Neural cell (in vitro differentiated cells): ENCODE measurements at places on chromosomes 11 and 22. TPM values are rescaled to one million over a fixed set of nuclear protein-coding genes. Genes with fewer than 3 reads are reported as not detected.

MB gene
- polyA plus RNA-seq: 0.51 TPM in 1 of 2 replicates, not detected in the other

OR8B4 gene
- polyA plus RNA-seq: not detected in 2 replicates

SMIM35 gene
- 0.12 TPM in 1 of 2 replicates, not detected in the other for polyA plus RNA-seq

ST14 gene
- not detected in 2 replicates for polyA plus RNA-seq

TSPAN32 gene
- not detected in 2 replicates for polyA plus RNA-seq

ANGPTL5 gene
- not detected in 2 replicates for polyA plus RNA-seq

RAB36 gene
- 3.2 TPM in 2 replicates for polyA plus RNA-seq

RFPL1 gene
- not detected in 2 replicates for polyA plus RNA-seq

PGA5 gene
- polyA plus RNA-seq: not detected in 2 replicates

OR9I1 gene
- polyA plus RNA-seq: not detected in 2 replicates

OR51V1 gene
- polyA plus RNA-seq: not detected in 2 replicates
